Stimulated activated CD4-positive, alpha-beta T cell treated with anti-CD3 and anti-CD28 coated beads, Interleukin-1b, Interleukin-23, amount 100 ng/mL, for 1 hour (primary cell): ENCODE measurements at places on chromosomes 4 and X.

GRCh38 chrX:96770315-96770714, 85.7 kb downstream of the DIAPH2 start:
- no peak for DNase-seq

GRCh38 chr4:147312376-147313046, 168.4 kb upstream of the EDNRA start:
- DNase-seq = no peak

DNA sequence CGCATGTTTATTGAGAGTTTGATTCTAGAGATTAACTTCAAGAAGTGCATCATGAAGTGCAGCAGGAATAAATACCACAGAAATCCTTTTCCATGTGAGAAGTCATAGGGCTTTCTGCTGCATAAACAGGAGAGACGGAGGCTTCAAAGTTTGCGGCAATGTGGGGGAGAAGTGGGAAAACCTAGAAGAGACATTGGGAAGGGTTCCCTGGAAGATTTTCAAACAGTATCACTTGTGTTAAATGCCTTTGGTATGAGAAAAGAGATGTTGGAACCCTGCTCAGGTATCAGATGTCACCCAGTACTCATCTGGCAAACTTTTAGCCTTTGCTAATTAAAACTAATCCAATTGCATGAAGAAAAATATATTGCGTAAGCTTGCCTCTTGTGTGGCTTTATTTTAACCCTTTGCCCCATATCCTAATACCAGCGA, 15.4 kb downstream of the NHS start:
- no peak for DNase-seq

GRCh38 chrX:22534643-22535042, 261.9 kb downstream of the CBLL2 start:
- DNase-seq = no peak

- DNase-seq = no peak
These were observed 2.9 kb downstream of the S100P start for GRCh38 chr4:6696611-6697010.

GRCh38 chr4:8480221-8480620, 39.6 kb downstream of the TRMT44 start:
- DNase-seq = no peak

DNA sequence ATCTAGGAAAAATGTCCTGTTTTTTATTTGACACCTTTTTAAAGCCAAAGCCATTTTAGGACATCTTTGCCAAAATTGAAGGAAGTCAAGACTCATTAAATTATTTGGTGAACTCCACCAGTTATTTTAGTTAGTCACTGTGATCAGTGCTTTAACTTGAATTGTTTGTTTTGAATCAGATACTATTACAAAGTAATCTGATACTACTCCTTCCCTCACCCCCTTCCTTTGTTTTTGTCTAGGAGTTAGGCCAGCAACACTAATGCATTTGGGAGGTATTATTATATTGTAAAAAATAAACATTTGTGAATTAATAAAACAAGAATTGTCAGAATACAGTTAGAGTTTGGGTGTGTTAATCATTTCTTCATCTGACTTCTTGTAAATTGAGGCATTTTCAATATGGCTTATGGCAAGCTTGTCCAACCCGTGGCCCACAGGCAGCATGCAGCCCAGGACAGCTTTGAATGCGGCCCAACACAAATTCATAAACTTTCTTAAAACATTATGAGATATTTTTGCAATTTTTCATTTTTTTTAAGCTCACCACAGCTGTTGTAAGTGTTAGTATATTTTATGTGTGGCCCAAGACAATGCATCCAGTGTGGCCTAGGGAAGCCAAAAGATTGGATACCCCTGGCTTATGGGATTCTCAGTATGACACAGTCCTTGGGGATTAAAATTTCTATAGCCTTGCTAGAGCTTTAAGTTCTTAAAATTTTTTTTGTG, 182.2 kb downstream of the BMPR1B start:
- no peak for DNase-seq

- no peak for DNase-seq
These were observed 643.3 kb upstream of the FAM241A start for GRCh38 chr4:111501946-111502345.

- no peak for DNase-seq
These were observed 24.1 kb downstream of the PDLIM5 start for GRCh38 chr4:94475794-94476193.

DNA sequence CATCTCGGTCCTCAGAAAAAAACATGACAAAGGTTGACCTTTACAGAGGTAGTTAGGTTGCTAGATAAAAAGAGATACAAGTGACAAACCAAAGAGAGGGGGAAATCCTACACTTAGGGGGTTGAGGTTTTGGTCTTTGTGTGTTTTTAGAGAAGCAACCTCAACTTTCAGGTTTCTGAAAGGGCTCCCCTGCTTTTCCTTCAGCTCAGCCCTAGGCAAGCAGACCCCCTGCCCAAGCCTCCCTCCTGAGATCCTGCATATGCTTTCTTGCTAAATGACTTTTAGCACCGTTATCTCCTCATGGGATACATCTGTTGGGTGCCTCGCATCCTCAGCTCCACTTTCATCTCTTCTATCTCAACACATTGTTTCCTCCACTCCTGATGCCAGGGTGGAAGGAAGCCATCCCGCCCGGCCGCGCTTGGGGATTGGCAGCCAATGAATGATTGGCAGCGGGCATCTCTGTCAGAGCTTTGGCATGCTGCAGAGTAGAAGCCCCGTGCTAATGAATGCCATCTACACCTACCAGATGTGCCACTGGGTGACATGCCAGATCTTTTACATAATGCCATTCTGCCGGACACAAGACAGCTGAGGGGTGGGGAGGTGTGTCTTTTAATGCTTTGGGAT, 15.0 kb upstream of the PRDM8 start:
- DNase-seq = no peak

- no peak for DNase-seq
These were observed 56.9 kb downstream of the PCGF3 start for GRCh38 chr4:762211-763190.

DNA sequence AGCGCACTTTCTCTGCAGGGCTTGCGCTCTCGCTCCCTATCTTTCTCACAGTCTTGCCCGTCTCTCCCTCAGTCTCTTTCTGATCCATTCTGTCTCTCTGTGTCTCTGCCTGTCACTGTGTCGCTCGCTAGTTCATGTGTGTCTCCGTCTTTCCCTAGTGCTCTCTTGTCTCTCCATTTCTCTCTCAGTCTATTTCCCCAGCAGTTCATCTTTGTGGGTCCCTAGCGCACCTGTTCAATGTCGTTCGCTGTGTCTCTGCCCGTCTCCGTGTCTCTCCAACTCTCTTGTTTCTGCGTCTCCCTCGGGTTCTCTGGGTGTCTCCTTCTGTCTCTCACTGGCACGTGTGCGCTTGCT, 1.5 kb downstream of the GPR101 start:
- no peak for DNase-seq

GRCh38 chrX:107721318-107721717, 54.3 kb downstream of the TSC22D3 start:
- no peak for DNase-seq

DNA sequence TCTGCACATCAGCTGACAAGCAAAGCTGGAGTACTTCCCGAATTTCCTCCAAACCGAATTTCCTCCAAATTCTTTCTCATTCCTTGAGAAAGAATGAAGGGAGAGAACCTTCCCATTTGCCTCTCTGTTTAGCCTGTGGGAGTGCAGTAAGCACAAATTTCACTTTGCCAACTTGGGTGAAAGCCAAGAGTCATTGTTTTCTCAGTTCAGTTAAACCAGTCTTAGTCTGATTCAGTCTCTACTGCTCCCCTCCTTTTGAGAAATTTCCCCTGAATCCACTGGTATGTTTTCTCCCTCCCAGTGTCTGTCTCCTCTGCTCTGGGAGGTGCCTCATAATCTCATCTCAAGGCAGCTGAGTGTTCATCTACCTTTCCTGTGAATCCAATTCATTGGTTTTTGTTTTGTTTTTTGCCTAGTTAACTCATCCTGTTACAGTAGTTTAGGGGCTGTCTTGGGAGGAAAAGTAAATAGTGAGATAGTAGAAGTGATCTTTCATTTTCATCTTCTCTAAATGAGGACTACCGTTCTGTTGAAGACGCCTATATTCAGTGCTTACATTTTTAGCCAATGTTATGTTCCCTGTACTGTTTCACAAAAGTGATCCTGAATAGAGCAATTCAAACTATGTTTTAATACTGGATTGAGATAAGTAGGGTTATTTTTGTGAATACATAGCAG, 49.0 kb downstream of the SYTL5 start:
- DNase-seq = no peak

DNA sequence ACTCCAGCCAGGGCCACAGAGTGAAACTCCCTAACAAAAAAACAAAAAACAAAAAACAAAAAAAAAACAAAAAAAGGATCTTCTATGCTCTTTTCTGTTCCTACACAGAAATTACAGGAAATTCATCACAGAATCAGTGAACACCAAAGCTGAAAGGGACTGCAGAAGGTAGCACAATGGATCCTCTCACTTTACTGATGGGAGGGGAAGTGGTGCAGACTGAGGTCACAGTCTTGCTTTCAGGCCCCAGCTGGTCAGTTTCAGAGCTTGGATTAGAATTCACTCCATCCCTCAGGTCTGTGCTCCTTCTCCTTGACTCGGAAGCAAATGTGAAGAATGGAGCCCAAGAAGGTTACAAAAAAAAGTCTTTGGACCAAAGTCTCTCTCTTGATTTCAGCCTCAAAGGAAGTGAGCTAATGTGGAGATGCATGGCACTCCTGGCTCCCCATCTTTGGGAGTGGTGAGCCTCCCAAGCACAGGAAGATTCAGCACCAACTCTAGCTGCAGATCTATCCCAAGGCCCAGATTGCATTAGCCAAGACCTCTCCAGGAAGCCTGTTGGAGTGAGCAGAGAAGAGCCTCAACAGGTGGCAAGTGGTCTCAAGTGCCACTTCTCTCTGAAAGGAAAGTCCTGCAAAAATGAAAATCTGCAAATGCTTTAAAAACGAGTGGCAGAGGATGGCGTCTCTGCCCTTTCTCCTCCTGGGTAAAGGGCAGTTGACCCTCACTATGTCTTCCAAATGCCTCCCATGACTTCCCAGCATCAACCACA, 176.0 kb downstream of the MAML3 start:
- no peak for DNase-seq

DNA sequence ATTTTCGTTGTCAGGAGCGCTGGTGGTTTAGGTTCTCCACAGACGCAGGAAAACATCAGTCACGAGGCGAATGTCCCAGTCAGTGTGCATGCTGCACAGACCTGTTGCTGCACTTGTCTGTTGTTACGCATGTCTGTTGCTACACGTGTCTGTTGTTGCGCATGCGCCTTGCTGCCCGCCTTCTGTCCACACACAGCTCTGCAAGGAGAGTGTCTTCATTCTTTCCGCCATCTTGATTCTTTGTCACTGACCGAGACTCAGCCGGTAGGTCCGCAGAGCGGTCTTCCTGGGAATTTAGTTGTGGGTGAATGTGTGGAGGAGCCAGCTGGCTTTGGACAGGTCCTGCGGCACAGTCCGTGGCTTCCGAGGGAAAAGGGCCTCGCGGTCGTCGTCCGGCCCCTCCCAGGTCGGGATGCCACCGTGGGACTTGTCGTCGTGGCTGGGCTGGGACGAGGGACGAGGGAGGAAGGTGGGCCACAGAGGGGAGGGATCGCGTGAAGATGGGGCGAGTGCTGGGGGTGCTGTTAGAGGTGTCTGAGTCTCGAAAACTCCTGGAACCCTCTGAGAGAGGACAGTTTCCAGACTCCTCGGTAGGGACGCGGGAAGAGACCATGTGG, at the start of gene PAGE2B:
Gene PAGE2B, plus strand, starts transcription at position 180 of the 617 bp plus-strand sequence. CDS start 1,012 bp downstream, outside the sequence.
- DNase-seq = no peak

GRCh38 chrX:44908153-44908552, 35.2 kb downstream of the KDM6A start:
- no peak for DNase-seq

GRCh38 chr4:16129336-16129735, 45.5 kb upstream of the PROM1 start:
- no peak for DNase-seq

DNA sequence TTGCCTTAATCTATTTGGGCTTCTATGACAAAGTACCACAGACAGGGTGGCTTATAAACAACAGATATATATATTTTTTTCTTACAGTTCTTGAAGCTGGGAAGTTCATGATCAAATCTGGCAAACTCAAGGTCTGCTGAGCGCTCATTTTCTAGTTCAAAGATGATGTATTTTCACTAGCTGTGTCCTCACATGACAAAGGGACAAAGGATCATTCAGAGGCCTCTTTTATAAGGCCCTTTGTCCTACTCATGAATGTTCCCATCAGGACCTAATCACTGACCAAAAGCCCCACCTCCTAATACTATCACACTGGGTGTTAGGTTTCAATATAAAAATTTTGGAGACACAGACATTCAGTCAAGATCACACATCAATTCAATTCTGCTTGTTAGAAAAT, 2025.2 kb downstream of the PCDH7 start:
- no peak for DNase-seq

DNA sequence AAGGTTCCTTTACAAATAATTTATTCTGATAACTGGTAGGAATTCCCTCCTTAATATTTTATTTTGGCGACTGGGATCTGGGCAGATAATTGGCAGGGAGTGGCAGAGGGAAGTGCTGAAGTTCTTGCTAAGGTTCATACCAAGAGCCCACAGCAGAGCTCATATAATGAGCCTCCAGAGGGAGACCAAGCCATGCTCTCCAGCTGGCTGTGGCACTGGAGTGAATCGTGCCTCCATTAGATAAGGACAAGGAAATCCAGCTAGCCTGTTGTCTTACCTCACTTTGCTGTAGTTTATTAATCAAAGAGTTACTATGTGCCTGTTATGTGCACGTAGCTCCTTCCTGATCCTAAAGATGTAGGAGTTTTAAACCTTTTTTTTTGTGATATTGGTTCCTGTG, 1.3 kb downstream of the ASB12 start:
- no peak for DNase-seq

DNA sequence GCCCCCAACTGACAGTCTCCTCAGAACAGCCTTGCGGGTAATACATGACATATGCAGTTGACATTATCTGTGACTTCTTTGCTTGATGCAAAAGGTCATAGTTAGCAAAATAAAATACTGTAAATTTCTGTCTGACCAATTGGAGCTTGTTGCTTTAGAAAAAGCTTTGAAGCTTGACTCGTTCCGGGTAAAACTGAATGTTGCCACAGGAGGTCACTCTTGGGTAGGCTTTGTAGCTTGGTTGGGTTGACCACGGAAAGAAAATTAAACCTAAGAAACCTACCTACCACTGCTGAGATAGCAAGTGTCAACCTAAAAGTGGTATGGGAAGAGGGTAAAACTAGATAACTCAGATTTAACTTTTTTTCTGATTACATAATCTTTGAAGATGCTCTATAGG, 23.2 kb downstream of the PRPS2 start:
- DNase-seq = no peak

DNA sequence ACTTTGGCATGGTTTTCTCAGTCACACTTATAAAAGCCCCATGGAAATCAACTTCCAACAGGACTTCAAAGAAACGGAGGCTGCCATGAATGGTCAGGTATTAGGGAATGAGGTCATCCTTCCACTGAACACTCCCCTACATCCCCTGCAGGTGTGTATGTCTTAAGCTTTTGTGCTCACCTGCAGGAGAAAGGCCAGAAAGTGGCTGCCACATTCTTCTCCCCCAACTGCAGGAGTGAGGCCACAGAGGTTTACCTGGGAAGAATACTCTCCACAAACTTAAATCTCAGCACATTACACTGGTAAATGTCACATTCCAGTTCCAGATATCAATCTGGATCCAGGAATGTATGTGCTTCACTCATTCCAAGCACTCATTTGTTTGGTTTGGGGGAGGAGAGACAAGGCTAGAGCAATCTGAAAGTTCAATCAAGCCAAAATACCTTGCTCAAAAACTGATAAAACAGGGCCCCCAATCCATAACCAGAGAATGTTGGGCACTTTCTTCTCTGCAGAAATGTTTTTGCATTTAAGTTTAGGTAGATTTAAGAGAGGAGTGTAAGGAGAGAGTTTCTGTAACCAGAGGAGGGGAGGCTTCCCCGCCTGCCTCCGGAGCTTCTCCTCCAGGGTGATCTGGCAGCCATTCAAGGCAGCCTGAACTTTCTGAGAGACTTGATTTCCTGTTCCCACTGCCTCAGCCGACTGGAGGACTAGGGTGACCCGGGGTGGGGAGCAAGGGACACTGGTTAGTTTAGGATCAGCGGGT, 15.4 kb downstream of the FAM9C start:
- DNase-seq = no peak
